ENCODE measurements at places on chromosomes 4 and X.

GRCh38 chr4:127930175-127930574 is 34.8 kb downstream of the MFSD8 start:
- DNase-seq, result no peak

- no peak for DNase-seq
Measured at GRCh38 chr4:161356351-161356750, 807.4 kb downstream of the FSTL5 start.

GRCh38 chr4:99028187-99028586 is 32.7 kb downstream of the METAP1 start:
- DNase-seq, result no peak

DNA sequence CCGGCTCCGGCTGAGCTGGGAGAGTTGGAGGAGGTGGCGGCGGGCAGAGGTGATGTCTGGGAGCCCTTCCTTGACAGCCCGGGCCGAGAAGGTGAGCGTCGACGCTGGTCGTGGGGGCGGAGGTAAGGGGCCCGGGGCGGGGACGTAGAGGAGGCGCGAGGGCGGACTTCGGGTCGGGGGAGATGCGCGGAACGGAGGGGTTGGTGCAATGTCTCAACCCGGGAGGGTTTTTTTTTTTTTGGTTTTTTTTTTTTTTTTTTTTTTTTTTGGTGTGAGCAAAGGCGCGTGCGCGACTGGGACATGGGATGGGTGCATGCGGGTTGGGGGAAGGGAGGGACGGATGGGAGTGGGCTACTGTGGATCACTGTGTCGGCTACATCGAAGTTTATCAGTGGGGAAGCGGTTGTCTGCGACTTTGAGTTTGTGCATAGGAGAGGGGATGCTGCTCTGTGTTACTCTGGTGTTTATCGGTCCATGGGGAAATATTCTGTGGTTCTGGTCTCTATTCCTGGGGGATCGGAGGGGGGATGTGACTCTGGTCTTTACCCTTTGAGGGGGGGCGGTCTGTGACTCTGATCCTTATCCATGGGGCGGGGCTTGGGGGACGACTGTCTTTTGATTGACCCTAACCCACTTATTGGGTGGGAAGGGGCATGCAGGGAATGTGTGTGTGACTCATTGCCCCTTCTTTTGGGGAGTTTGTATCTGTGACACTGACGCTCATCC is 537 bp downstream of the RBM10 start:
- DNase-seq, result peak; percentile 55

DNA sequence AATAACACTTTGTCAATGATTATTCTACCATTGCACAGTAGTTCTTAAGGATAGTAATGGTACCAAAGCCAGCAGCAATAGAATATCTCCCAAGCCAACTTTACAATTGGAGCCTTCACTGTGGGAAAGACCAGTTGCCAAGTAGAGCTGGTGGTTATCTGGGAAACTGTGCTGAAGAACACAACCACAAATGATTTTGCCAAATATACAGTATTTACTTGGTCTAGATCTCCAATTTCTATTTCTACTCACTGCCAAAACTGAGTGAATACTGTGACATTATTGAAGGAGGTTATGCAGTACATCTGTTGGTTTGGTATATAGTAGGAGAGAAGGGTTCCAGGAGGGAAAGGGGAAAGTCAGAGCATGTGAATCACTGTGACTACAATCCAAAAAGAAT is 3.8 kb downstream of the TET2 start:
- peak; percentile 48 for DNase-seq

- DNase-seq, result no peak
Measured at GRCh38 chr4:2484993-2485392, 16.1 kb downstream of the RNF4 start.
